ENCODE measurements at places on chromosomes 3 and 15.
A peak's percentile ranks its signal among the peaks of the same experiment; 100 is the strongest.

GRCh38 chr3:85255949-85256348 is 297.2 kb downstream of the CADM2 start:
- DNase-seq: no peak

DNA sequence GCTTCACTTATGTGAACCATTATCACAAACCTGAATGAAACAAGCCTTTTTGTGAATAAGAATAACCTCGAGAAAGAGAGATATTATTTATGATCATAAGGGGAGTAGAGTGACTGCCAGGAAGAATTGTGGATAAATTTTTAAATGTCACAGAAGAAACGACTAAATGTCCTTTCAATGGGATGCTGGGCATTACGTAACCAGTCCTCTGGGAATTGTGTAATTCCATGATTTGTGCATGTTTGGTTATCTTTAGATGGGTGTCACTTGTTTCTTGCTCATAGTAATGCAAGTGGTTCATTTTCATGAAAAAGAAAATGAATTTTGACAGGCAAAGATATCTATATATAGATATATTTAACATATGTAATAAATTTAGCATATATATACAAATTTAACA is 379.5 kb upstream of the AGTR1 start:
- no peak for DNase-seq

DNA sequence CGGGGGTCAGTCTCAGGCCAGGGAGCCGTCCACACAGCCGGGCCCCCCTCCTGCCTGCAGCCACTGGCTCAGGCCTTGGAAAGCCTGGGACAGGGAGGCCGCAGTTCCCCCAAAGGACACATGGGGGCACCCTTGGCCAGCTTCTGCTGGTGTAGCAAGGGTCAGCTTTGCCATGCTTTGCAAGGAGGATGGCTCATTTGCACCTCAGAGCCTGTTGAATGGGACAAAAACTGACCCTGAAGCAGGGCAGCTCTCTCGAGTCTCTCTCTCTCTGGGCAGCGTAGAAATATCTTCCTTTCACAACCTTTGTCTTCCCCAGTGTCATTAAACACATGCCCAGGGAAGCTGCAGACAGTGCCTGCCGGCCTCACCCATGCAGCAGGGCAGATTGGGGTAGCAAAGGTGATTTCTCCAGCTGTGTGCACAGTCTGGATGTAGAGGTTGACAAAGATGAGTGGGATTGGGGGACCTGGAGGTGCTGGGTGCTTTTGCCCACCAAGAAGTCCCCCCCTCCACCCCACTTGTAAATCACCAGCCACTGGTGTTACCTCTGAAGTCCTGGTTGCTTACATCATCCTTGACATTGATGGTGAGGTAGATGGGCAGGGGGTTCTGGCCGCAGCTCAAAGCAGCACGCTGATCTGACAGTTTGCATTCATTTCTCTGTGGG is 17.4 kb upstream of the EHD4 start:
- peak; percentile 85 for DNase-seq

- no peak for DNase-seq
Observed at GRCh38 chr3:147615035-147615434, 205.9 kb downstream of the ZIC1 start.

All from stimulated activated CD4-positive, alpha-beta T cell treated with anti-CD3 and anti-CD28 coated beads, Interleukin-15, amount 100 ng/mL, for 48 hours (primary cell).